Neural crest cell (in vitro differentiated cells): ENCODE measurements at places on chromosomes 13 and 19. TPM values are rescaled to one million over a fixed set of nuclear protein-coding genes. Genes with fewer than 3 reads are reported as not detected.

- no peak for DNase-seq
Observed at GRCh38 chr19:5393088-5393487, 52.5 kb upstream of the PTPRS start.

DNA sequence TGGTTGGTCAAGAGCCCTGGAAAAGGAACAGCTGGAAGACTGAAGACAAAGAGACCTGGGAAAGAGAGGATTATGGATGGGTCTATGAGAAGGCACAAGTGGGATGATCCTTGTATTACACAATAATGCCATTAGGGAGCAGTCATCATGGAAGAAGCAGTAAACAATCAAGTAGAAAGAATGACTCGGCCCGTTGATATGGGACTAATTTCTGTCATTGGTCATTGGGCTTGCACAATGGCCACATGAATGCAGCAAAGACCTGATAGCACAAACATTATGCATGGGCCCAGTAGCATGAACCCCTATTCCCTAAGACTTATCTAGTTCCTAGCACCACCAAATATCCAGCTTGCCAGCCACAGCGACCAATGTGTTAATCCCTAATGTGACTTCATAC, 390.3 kb upstream of the ZNF507 start:
- no peak for DNase-seq

The HSD17B14 gene
- 4.2 and 6.6 TPM in 2 replicates for total RNA-seq

The ADAT3 gene
- total RNA-seq, result 13.7 and 14.1 TPM in 2 replicates

DNA sequence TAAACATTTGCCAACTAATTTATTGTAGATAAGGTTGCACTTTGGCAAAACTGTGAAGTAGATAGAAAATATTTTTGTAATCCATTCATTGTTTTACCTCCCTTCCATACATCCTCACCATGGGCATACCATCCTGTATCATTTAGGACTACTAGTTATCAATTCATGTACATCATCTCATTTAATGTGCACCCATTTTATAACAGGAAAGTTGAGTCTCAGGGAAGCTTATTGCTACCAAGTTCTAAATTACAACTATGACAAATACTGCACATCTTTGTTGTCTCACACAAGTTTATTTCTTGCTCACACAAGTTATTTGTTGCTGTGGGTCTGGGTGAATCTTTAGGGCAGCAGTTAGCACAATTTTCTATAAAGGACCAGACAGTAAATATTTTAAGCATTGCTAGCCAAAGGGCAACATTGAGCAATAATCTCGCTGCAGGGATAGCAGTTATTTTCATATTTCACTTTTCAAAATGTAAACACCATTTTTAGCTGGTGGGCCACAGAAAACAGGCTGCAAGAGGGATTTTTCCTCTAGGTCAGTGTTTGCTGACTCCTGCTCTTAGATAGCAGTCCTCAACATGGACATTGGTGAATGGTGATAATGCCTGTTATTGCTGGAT, 276.5 kb downstream of the GPC6 start:
- DNase-seq, result no peak

- DNase-seq, result peak; percentile 83
Observed at GRCh38 chr19:4534836-4535658, at the start of gene PLIN5. PLIN5 (minus strand) TSS chr19:4535224; CDS start chr19:4534074, 1,150 bp downstream.

DNA sequence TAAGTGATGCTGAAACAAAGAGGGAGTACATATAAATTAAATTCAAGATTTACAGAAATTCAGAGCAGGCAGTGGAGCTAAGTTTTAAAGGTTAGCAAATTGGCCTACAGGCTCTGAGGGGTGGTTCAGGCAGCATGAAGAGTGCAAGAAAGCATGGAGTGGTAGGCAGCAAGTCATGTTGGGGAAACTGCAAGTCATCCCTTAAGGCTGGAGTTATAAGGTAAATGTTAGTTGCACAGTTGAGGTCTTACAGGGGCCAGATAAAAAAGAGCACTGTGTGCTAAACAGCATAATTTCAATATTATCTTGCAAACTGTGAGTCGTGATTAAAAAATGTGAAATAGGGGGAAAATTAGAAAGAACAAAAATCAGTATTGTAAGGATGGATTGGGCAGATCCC, 106.2 kb downstream of the VWA8 start:
- DNase-seq, result no peak

- no peak for DNase-seq
Observed at GRCh38 chr19:45901912-45902650, at the start of gene MYPOP. MYPOP (minus strand) TSS chr19:45902613; CDS start chr19:45901773, 840 bp downstream.

The SUGP1 gene
- total RNA-seq, result 89.9 and 101 TPM in 2 replicates

The URI1 gene
- total RNA-seq, result 58.6 and 59.9 TPM in 2 replicates

DNA sequence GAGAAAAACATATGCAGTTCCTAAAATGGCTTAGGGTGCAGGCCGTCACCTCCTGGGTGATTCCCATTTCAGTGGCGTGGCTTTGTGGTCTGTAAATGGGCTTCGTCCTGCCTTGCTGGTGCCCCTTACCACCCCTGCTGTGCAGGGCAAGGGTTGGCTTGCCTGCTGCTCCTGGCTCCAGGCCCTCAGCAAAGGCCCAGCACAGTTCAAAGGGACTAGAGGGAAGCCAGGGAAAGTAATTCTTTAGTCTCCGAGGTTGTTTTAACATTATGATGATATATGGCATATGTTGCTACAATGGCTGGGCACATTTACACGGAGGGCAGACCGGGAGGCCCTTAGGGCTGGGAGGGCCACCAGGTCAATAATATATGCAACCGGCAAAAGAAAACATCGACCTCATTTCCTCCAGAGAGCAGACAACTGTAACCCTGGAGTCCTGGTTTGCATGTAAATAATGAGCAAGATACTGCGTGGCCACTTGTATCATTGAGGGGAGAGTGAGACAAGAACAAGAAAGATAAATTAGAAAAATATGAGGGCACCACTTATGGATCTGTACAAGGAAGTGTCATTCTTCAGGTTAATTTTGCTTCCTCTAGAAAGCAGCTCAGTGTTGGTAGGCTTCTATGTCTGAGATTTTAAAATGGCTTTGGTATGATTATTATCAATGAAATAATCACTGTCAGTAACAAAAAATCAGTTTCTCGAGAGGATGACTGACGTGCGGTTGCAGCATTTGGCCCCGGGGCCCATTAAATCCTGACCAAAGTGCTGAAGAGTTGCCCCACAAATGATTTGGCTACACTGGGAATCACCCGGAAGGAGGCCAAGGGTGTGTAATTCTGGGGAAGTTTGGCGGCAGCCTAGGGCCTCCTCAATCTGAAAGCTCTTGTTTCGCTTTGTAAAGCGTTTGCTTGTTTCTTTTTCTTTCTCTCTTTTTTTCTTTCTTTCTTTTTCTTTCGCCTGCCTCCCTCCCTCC, 32.8 kb upstream of the URI1 start:
- no peak for DNase-seq

DNA sequence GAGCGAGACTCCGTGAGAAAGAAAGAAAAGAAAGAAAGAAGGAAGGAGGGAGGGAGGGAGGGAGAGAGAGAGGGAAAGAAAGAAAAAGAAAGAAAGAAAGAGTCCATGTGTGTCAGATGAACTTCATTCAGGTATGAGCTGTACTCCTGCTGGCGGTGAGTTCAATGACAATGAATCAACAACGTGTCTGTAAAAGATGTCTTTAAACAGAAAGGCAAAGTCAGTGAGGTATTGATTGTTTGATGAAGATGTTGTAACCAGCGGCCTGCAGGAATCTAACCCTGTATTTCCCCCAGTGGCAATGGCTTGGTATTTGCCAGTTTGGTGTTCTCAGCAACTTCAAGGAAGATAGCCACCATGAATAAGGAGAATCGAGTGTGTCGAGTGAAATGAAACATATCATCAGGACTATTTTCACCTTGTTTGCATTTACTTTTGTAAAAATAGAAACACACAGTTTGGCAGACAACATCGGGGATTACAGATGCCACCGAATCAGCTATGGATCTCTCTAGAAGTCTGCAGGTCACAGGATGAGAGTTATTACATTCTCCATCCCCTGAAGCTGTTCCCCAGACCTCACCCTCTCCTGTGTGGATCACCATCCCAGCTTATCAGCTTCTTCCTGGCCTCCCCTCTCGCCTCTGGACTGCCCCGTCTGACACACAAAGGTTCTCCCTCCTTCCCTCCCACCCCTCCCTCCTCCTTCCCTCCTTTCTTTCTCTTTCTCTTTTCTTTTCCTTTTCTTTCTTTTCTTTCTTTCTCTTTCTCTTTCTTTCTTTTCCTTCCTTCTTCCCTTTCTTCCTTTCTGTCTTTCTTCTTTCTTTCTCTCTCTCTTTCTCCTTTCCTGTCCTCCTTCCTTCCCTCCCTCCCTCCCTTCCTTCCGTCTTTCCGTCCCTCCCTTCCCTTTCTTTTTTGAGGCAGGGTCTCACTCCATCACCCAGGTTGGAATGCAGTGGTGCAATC, 8.2 kb upstream of the SBK3 start:
- DNase-seq, result no peak
